ENCODE measurements at places on chromosomes 6 and 20.

- no peak for DNase-seq
Measured at GRCh38 chr20:37600486-37600885, 72.8 kb upstream of the BLCAP start.

- peak; percentile 74 for DNase-seq
Measured at GRCh38 chr20:8385247-8385646, 253.2 kb downstream of the PLCB1 start.

- DNase-seq = no peak
Measured at GRCh38 chr6:11711984-11712711, 66.5 kb downstream of the ADTRP start.

- no peak for DNase-seq
Measured at GRCh38 chr20:41408156-41408794, 41.7 kb upstream of the EMILIN3 start.

- DNase-seq = no peak
Measured at GRCh38 chr6:11367638-11368199, 135.3 kb upstream of the NEDD9 start.

DNA sequence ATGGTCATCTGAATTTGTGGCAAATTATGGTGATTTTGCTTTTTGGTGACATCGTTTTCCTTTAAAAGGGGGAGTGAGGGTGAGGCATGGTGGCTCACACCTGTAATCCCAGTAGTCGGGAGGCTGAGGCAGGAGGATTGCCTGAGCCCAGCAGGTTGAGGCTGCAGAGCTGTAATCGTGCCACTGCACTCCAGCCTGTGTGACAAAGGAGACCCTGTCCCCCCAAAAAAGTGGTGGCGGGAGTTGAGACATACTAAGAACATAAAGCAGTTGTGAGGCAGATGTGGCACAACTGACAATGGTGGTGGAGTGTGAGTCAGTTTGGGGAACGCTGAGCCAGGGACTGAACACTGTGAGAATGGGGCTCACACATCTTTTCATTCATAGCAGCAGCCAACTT lies 45.5 kb downstream of the ADNP start:
- DNase-seq = no peak

DNA sequence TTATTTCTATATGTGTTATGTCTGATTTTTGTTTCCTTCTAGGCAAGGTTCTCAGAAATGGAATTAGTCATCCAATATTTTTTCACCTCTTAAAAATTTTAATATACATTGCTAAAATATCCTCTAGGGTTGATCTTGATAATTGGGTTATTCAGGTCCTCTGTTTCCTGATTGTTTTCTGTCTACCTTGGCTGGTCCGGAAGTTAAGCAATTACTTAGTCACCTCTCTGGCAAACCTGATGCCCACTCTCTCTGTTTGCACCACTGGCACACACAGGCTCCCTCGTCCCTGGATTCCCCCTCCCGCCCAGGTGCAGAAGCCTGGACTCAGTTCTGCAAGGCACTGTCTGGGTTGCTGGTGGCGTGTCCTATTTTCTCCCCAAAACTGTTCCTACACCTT lies 27.7 kb downstream of the CST9L start:
- no peak for DNase-seq

DNA sequence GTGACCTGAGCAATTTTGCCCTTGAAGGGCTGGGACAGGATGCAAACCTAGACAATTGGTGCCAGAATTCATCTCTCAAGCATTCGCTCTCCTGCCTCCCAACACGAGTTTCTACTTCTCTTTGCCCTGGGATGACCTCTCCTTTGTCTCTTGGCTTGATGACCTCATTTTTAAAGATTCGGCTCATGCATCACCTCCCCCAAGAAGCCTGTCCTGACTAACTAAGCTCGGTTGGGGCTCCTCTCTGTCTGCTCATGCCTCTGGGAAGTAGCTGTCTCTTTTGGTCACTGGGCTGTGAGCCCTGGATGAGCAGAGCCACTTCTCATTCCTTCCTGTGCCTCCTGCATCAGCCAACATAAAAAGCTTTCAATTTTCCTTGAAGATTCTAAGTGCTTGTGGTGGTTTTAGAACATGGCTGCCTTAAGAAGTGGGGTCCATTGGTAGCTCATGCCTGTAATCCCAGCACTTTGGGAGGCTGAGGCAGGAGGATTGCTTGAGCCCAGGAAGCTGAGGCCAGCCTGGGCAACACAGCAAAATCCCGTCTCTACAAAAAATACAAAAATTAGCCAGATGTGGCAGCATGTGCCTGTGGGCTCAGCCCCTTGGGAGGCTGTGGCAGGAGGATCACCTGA lies 11.1 kb upstream of the TCF15 start:
- DNase-seq = peak; percentile 68

DNA sequence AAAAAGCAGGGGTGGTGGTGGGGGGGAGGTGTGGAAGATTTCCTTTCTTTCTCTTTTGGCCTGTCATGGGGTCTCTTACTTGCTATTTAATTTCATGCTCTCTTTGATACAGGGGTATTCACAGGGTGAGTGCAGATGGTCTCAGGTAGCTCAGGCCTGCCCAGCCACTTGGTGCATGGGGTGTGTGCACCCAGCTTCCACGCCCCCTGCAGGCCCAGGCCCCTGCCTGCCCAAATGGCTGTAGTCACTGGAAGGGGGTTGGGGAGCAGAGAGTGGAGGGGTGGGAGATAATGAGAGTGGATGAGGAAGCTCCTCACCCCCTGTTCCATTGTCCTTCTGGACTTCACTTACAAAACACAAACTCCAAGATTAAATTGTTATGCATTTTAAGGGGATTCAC lies 133.6 kb upstream of the SGK1 start:
- no peak for DNase-seq

Data from NT2/D1 (cell line).